ENCODE measurements at places on chromosomes 13 and 19.

- DNase-seq, result no peak
Measured at GRCh38 chr13:92029641-92030040, 631.2 kb downstream of the GPC5 start.

DNA sequence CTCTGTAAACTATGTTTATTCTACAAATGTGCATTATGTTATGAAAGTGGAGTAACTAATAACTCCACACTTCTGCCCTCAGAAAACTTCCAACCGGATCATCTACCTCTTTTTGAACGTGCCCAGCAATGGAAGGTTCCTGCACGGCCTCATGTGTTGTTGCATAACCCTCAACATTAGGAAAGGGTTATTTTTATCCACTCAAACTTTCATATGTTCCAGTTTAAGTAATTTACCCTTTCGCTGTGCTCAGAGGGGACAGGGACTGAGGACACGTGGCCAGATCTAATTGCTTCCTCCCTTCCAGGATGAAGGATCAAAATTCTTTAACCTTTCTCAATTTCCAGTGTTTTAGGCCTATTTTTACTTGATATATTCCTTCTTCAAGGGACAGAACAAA, 29.6 kb downstream of the IRS2 start:
- no peak for DNase-seq

DNA sequence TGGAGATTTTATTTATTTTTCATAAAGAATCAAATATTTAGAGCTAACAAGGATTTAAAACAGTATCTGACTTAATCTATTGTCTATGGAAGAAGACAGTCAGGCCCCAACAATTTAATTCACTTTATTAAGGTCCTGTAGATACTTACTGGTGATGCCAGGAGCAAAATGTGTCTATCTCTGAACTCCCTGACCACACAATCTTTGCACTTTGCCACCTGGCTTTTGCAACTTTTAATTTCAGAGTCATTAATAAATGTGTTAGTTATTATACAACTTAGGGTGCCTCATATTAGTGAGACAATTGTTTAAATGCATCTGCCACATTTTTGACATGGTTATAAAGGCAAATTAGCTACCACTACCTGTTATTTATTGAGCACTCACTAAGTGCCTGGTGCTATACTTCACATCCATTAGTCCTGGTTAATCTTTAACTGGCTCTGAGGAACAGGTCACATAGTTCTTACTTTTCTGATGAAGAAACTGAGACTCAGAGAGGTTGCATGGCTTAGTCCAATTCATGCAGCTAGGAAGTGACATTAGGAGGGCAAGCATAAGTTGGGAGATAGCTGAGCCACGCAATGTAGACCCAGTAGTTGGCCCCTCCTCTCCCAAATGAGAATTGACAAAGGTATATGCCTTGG, 297.9 kb downstream of the DCT start:
- no peak for DNase-seq

DNA sequence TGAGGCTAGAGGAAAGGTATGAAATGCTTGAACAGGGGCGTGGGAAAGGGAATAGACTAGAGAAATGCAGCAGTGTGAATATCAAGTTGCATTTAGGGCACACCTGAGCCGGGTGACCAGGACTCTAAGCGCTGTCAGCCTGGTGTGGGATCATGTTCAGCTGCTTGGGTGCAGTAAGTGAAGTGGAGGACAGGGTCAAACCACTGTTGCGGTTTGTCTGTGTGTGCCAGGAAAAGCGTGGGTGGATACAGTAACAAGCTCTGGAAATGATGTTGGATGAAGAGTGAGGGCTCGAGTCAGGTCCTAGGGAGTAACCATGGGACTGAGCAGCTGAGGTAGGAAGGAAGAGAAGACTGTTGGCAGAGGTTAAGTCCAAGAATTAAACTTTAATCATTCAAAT, 15.8 kb downstream of the DGKH start:
- DNase-seq, result no peak

DNA sequence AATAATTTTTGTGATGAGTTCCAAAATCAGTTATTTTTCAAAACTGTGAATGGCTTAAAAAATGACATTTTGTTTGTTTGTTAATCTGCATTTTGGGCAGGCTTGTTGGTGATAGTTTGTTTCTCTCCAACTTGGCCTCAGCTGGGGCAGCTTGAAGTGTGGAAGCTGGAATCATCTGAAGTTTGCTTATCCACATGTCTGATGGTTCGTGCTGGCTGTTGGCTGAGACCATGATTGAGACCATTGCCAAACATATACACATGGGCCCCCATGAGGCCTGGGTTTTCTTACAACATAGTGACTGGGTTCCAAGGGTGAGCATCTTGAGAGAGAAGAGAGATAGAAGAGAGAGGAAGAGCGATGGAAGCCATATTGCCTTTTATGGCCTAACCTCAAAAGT, 201.2 kb downstream of the NDFIP2 start:
- DNase-seq, result no peak

- DNase-seq, result no peak
Measured at GRCh38 chr13:91248249-91248648, 99.2 kb upstream of the MIR17HG start.

GRCh38 chr13:73781384-73781783, 352.8 kb downstream of the KLF12 start:
- DNase-seq, result no peak

GRCh38 chr13:24662195-24663088, 17.8 kb upstream of the ATP12A start:
- no peak for DNase-seq

DNA sequence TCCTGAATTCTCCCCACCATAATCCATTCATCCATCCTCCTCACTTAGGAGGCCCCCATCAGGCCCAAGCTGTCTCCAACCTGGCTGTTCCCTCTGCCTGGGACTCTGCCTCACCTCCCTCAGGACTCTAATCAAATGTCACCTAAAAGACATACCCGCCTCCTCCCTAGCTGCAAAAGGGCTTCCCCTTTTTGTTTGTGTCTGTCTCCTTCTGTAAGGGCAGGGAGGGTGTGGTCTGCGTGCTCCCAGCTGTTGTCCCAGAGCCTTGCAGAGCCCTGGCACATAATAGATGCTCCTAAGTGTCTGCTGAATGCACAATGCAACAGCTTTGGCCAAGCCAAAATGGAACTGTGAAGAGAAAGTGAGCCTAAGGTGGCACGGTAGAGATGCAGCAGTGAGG, 4.4 kb downstream of the TRIR start:
- DNase-seq, result no peak

DNA sequence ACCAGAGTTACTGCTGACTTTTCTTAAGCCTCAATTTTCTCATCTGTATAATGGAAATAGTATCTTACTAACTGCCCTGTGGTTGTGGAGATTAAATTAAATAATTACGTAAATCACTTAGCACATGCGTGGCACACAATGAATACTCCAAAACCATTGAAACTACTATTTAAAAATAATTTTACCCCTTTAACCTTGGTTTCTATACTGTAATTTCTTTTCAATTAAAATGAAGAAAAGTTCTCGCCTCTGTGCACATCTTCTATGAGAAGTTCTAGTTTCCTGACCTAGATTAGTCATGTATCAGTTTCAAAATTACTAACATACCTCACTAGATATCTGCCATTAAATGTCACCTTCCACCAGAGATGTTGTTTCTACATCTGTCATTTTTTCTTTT, 5.7 kb downstream of the SLITRK1 start:
- no peak for DNase-seq

DNA sequence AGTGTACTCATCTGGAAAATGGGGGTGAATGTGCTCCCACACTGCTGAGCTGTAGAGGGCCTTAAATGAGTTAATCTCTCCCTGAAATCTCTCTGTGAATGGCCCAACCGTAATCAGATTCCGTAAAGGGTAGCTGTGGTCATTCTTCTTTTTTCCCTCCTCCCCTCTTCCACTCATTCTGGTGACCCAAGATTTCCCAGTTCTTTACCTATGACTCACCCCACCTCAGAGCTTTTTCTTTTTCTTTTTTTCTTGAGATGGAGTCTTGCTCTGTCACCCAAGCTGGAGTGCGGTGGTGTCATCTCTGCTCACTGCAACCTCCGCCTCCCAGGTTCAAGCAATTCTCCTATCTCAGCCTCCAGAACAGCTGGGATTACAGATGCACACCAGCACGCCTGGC, 33.3 kb upstream of the MUC16 start:
- DNase-seq, result no peak

DNA sequence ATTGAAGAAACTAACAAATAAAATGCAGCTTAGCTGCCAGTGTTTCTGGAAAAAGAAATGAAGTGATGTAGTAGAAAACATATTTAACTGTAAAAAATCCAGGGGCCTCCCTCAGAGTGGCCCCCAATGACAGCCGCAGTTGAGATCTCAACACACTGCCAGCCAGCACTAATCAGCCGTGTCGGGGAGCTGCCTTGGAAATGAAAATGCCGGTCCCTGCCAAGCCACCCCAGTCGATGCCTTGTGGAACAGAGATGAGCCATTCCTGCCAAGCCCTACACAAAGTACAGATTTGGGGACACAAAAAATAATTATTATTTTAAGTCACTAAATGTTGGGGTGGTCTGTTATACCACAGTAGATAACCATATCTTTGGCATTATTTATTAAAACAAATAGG, 1342.4 kb downstream of the EFNB2 start:
- no peak for DNase-seq

DNA sequence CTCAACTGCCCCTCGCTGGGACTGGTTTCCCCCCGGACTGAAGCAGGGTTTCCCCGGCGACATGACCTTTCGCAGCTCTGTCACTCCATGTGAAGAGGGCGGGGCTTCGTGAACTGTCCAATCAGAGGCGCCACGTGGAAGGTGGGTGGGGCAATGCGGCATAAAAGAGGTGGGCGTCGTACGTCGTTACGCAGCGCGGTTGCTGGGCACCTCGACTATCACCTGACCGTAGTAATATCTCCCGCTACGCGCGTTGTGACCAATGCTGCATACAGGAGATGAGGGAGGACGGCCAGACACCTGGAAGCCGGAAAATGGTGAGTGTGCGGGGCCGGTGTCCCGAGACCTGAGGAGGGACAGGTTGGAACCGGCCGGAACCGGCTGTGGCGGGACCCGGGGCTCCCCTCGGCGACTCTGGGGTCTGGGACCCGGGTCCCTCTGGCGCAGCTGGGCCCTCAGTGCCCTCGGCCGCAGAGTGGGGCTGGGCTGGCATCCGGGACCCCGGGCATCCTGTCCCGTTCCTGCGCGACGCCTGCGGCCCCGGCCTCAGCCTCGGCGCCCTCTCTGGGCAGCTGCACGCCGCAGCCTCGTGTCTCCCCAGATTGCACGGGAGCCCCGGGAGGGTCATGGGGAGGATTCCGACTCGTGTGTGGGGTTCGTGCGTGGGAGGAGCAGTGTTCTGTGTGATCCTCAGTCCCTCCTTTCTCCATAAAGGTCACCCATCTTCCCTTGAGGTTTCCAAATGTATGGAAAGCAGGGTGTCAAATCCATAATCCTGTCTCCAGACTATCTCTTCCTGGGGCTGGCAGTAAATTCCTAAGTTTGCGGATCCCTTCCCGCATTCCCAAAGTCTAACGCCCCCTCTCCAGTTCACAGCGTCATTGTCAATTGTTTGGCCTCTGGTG, 32.2 kb downstream of the ZNF136 start:
- peak; percentile 25 for DNase-seq

GRCh38 chr13:25171517-25172302, at the start of gene AMER2:
AMER2 (minus strand) TSS chr13:25172288; CDS start chr13:25171619, 669 bp downstream.
- DNase-seq, result no peak

- DNase-seq, result no peak
Measured at GRCh38 chr13:56201834-56202233, 938.9 kb upstream of the PRR20A start.

- DNase-seq, result no peak
Measured at GRCh38 chr13:29888306-29888705, 37.9 kb upstream of the UBL3 start.

GRCh38 chr19:44734357-44734756, 14.2 kb upstream of the BCL3 start:
- no peak for DNase-seq

- no peak for DNase-seq
Measured at GRCh38 chr13:26112843-26113242, 61.0 kb upstream of the SHISA2 start.

- DNase-seq, result no peak
Measured at GRCh38 chr13:23377579-23377978, 55.9 kb downstream of the SACS start.

DNA sequence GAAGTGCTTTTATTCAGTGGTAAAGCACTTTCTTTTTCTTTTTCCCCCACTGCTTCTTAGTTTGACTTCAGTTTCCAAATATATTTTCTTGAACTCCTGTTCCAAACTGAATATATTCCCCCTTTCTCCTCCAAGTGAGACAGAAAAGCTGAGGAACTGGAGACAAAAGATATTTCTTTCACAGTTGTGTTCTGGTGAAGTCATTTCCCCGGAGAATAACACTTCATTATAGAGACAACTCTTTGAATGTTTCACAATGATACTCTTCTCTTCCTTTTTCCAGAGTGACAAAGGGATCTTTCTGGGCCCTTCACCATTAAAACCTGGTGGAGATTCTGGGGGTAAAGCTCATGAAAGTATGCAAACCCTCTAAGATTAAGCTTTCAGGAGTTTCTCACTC, 860.8 kb upstream of the SLITRK5 start:
- DNase-seq, result no peak

DNA sequence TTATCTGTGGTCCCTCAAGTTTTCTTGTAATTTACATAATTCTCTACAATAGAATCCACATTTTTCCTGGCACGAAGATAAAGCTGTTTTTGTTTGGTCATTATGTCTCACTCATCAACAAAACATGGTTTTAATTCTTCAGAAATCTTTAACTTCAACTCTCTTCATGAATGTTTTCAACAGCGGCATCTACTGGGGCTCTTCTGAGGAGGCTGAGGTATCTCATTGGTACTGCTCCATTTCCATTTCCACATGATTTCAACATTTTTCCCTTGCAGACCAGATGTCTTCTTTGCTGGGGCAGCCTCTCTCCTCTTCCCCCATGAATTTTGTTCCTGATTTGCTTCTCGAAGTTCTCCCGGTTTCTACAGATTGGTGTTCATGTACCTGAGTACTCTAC, 5.8 kb upstream of the KBTBD7 start:
- DNase-seq, result no peak

DNA sequence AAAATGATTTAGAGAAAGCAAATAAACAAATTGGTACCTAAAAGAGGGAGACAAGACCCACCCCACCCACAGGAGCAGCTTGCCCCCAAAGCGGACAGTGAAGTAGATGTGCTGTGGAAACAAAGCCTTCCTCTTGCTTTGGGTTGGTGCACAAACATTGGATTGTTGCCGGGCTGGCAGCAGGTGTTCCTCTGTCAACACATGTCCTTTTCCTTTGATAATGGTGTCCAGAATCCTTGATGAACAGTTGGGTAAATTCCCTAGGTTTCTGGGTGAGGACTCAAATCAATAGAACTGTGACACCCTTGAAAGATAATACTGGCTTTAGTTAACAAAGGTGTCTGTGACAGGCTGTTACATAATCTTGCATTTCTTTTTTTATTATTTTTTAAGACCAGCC, 311.8 kb downstream of the SPRY2 start:
- DNase-seq, result no peak
